Mucosa of descending colon (tissue), 3 donors: ENCODE measurements at places on chromosomes 16 and 17. TPM values are rescaled to one million over a fixed set of nuclear protein-coding genes. Genes with fewer than 3 reads are reported as not detected.

- DNase-seq = no peak
Measured at GRCh38 chr17:43662413-43663141, 855 bp upstream of the MEOX1 start.

Gene HOXB4
- 14.6 TPM for total RNA-seq

- no peak for DNase-seq
Measured at GRCh38 chr16:20291208-20292206, 35.8 kb downstream of the GP2 start.

Gene SOX15
- total RNA-seq = 0.41 TPM

Gene CDH5
- total RNA-seq = 17.0 TPM

- no peak for DNase-seq
Measured at GRCh38 chr16:77117707-77118106, 73.3 kb upstream of the MON1B start.

DNA sequence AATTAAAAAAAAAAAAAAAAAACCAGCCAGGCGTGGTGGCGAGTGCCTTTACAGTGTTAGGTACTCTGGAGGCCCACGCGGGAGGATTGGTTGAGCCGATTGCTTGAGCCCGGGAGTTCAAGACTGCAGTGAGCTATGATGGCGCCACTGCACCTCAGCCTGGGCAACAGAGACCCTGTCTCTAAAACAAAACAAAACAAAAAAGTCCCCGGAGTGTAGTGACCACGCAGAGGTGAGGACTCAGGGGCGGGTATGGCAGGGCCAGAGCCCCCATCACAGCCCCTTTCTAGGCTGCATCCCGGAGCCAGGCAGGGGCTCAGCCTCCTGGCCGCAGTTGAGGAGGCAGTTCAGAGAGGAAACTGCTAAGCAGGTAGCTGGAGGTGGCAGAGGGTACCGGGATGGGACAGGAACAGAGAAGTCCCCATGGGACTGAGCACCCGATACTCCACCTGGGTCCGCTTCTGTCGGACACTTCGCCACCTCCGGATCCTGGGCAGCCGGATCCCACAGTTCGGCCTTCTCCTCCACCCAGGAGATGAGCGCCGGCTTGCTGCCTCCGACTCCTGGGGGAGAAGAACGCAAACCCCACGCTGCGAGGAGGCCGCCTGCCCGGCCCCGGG, 800 bp downstream of the ZNF747 start:
- no peak for DNase-seq

- DNase-seq = no peak
Measured at GRCh38 chr16:53769787-53770186, 65.8 kb downstream of the FTO start.
